ENCODE measurements at places on chromosomes 12 and 14. TPM values are rescaled to one million over a fixed set of nuclear protein-coding genes. Genes with fewer than 3 reads are reported as not detected.

DNA sequence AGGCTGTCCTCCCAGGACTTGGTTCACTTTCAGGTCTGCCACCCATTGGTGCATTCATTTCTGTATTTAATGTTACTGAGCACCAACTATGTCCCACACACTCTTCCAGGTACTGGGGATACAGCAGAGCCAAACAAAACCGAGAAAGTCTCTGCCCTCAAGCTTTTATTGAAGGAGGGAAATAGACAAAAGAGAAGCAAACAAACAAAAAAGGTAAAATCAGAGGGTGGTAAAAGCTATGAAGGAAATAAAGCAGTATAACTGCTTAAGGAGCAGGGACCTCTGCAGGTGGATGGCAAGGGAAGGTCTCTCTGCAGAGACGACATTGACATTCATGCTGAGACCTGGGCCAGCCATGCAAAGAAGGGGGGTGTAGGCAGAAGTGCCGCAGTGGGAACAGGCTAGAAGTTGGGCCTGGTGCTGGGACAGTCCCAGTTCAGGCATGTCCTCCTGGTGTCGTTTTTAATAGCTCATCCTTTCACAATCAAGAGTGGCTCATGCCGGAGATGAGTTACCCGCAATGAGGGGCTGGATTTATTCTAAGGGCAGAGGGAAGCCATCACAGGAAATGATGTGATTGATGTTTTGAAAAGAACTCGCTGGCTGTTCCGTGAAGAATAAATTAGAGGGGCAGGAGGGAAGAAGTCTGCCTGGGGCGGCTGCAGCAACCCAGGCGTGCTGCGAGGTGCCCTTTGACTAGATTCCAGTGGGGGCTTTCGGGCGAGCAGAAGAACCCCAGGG, 72.8 kb downstream of the IRF2BPL start:
- H3K4me3 ChIP-seq = no peak overlapping the region
- H3K36me3 ChIP-seq = no peaks in the 10 kb centered on the region
- no peaks in the 10 kb centered on the region for H3K27me3 ChIP-seq
- peak; percentile 49 for DNase-seq
- peak overlapping the region; percentile 88 for H3K27ac ChIP-seq

CREBL2 gene
- 59.5 TPM for total RNA-seq

EML1 gene
- 36.2 TPM for total RNA-seq

TRMT61A gene
- 10.6 TPM for total RNA-seq

SLC15A5 gene
- total RNA-seq = not detected

GRCh38 chr12:11688831-11689230, 39.4 kb downstream of the ETV6 start:
- no peaks in the 10 kb centered on the region for H3K36me3 ChIP-seq
- H3K27me3 ChIP-seq = no peaks in the 10 kb centered on the region
- no peak overlapping the region for H3K27ac ChIP-seq

DNA sequence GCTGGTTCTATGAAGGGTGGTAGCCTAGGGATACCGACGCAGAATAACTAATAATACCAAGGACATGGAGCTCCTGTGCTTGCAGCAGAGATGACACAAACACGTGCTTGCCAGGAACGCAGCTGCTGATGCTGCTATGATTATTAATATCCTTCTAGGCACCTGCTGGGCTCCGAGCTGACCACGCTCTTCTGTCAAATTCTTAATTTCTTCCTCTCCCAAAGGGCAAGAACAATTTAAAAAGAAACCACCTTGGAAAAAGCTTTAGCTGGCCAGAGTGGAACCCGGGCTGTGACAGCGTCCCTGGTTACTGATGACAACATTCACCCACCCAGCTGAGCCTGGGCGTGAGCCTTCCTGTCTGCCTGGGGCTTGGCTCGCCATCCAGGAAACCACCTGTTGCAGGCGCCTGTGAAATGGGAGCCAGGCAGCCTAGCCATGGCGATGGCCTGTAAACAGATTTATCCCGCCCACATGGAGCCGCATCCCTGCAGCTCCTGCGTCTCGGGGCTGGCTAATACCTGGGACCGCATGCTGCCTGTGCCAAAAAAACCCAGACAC, 28.8 kb downstream of the CLMN start:
- H3K36me3 ChIP-seq = no peaks in the 10 kb centered on the region
- DNase-seq = no peak
- H3K4me3 ChIP-seq = no peak overlapping the region
- no peak overlapping the region for H3K27ac ChIP-seq
- no peaks in the 10 kb centered on the region for H3K27me3 ChIP-seq
- H3K4me1 ChIP-seq = peaks cover 9% of the 10 kb centered on the region
